ENCODE measurements at places on chromosomes 1 and 21. TPM values are rescaled to one million over a fixed set of nuclear protein-coding genes. Genes with fewer than 3 reads are reported as not detected.

- DNase-seq = no peak
Observed at GRCh38 chr1:81270051-81270450, 530.7 kb upstream of the ADGRL2 start.

- no peak for DNase-seq
Observed at GRCh38 chr1:71427066-71427465, 346.2 kb upstream of the ZRANB2 start.

GRCh38 chr1:229907884-229908638, 159.0 kb upstream of the GALNT2 start:
- no peak for DNase-seq

DNA sequence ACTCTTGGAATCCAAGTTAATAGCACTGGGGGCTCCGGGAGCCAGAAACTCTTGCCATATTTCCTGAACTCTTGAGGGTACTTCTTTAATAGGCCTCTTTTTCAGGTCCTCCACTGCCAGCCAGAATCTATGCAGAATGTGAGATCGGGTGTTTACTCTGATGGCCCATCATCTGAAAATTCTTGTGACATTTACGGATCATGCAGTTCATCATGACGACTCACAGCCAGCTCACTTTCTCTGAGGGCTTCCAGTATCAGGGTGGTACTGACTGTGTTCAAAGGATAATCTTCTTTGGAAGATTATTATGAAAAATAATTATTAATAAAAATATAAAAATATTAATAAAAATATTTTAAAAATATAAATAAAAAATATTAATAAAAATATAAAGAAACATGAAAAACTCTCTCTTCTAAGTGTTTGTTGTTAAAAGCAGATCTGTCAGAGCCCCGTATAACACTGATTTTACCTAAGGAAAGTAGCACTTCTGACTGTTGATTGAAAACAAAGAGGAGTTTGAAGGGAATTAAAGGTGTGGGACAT, 194.3 kb upstream of the GREM2 start:
- no peak for DNase-seq

DNA sequence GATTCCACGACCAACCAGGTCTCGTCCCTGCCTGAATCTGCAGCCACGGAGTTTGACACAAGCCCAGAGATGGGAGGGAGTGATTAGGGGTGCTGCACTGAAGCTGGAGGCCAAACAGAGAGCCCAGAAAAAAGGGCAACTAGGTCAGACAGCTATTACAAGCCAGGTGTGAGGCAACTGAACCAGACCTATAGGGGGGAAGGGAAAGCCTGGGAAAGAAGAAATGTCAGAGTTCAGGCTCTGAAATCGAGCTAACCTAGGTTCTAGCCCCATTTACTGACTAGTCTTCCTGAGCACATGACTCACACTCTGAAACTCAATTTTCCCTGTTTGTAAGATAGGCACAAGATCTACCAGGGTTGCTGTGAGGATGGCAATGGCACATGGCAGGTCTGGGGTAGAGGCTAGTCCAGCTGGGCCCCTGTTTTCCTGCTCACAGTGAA, 1.7 kb downstream of the DHCR24 start:
- DNase-seq = no peak

- DNase-seq = no peak
Observed at GRCh38 chr1:198333744-198334143, 176.9 kb downstream of the NEK7 start.

DNA sequence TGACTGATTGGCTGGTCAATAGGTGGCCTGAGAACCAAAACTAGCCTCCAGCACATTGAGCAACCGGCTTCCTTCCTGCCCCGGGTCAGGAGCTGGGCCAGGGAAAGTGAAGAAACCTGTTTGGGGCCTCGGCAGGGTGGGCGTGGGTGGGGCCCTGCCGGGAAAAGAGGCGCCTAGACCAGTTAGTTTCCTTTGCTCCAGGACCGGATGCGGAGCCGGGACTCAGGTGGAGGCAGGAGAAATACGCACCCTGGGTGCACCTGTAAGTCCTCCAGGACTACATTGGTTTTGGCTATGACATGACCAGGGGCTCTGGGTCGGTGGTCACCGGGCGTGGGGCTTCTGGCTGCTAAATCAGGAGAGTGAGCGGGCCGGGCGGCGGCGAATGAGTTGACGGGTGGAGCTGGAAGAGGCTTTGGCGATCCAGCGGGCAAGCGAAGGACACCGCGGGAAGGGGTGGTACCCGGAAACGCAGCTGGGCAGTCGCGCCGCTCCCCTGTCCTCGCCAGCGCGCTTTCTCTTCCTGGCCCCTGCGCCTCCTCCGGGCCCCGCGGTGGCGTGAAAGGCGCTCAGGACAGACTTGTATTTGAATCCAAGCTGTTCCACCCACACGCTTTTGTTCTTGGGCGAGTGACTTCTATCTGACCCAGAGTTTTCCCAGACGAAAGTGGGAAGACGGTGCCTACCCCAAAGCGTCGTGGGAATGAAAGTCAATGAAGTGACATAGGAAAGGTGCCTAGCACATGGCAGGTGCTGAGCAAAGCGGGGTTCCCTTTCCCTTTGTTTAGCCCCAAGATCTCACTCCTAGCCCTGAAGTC, 30.6 kb upstream of the JUN start:
- DNase-seq = peak; percentile 33

DNA sequence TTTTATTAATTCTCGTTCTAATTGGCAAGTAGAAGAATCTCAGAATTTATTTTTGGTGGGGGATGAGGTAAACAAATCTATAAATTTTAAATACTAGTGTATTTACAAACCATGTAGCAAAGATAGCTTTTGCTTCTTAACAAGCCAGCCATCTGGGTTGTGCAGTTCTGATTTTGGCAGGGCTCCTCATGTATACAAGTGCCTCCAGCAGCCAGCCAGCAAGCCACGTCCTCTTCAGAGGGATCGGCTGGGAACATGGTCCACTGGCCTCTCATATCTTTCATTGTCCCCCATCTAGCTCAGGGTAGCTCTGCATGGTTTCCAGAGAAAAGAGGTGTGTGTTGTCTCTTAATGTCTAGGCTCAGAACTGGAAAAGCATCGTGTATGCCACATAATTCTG, 659.1 kb downstream of the MRPL39 start:
- DNase-seq = no peak

- DNase-seq = no peak
Observed at GRCh38 chr1:51761351-51761750, 117.2 kb downstream of the NRDC start.

DNA sequence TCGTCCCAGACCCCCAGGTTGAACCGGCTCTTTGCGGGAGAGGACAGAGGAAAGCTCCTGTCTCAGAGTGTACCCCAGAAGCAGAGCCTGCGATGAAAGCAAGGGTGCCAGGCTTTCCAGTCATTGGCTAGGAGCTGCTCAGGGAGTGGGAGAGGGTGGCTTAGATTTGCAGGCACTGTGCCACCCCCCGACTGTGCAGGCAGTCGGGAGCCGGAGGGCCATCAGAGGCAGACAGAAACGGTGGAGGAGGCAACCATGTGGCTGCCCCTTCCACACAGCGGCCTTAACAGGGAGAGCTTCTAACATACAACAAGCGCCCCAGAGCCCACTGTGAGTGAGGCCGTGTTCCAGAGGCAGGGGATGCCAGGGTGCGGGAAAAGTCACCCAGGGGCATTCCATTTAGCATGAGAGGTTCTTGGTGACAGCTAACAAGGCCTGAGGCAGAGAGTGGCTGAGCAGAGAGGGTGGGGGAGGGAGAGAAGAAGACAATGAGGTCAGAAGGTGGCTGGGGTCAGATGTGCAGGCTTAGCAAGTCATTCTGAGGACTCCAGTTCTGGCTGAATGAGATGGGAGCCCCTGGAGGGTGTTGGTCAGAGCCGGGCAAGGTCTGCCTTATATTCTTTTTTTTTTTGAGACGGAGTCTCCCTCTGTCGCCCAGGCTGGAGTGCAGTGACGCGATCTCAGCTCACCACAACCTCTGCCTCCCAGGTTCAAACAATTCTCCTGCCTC, 9.5 kb upstream of the C1orf167 start:
- no peak for DNase-seq

DNA sequence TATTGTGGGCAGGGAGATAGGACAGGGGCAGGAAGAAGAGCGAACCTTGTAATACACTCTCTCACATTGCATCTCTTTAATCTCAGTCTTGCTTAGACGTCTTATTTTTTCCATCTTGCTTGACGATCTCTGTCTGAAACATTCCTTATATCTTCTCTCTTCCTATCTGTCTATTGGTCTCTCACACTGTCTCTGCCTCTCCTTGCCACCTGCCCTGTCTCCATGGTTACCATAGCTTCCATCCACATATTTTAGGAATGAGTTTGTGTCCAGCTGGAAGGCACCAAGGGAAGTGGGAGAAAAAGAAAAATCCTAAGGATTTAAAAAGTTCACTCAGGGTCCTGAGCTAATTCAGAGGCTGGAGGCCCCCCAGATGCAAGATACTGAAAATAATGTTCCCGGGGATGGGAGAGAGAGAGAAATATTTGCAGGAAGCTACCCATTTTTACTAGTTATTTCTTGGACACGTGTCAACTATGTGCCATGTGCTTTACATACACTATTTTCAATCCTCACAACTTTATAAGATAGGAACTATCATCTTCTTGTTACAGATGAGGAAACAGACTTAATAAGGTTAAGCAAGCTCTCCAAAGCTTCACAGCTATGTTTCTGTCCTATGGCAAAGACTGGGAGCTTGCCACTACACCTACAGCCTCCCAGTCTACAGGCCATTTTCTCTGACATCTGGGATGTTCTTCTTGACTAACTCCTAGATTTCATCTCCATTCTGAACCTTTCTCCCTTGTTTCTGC, 933 bp downstream of the ANKRD34A start:
- no peak for DNase-seq

GRCh38 chr1:159144571-159144970, 26.8 kb upstream of the CADM3 start:
- DNase-seq = no peak

GRCh38 chr1:12011998-12012397, 7.3 kb upstream of the MIIP start:
- DNase-seq = no peak

- no peak for DNase-seq
Observed at GRCh38 chr1:198108636-198109370, 48.0 kb upstream of the NEK7 start.

DNA sequence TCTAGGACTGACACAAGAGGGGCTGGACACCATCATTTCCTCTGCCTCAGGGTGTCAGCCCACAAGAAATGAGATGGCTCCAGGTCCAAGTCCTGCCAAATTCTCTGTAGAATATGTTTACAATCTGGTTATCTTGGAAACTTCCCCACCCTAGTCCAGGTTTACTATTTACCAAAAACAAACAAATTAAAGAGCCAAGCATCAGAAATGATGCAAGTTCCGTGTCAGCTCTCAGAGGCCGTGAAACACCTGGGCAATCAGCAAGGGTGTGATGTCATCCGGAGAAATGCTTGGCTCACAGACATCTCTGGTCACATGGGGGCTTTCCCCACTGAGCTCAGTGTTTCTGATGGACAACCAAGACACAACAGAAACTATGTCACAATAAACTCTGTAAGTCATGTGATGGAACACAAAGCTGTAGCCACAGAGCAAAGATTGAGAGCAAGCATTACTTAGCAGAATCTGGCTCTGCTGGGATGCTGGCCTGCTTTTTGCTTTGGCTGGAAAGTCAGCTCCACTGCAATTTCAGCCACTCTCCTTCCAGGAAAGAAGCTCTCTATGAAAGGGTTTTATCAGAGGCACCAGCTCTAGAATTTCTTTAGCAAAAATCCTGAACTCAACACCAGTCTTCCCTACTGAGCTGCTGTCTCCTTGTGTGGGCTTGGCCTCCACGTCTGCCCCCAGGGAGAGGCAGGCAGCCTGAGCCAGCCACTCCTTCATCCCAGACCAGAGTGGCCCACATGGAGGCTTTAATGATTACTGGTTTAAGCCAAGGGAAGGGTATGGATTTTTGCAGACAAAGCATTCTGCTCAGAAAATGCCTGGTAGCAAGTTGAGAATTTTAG, 55.9 kb downstream of the NENF start:
- no peak for DNase-seq

- no peak for DNase-seq
Observed at GRCh38 chr1:20575541-20576336, 13.2 kb upstream of the CDA start.

GRCh38 chr1:170682809-170683208, 18.9 kb downstream of the PRRX1 start:
- DNase-seq = no peak

DNA sequence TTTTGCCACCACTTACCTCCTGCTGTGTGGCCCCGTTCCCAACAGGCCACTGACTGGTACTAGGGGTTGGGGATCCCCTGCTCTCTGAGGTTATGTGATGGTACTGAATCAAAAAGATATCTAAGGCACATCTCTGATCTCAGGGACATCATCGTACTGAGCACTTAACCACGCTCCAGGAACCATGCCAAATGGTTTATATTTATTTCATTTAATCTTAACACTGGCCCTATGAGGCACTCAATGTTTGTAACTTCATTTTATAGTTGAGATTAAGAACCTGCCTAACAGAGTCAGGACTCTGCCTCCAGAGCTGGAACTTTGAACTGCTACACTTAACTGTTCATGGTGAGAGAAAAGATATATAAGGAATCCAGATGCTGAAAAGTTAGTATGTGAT, 98.0 kb upstream of the HP1BP3 start:
- DNase-seq = no peak

GRCh38 chr1:4022715-4023114, 122.6 kb upstream of the C1orf174 start:
- no peak for DNase-seq

The DR1 gene
- 53.8 TPM for polyA plus RNA-seq

The KRTAP22-1 gene
- polyA plus RNA-seq = not detected

The PRAMEF8 gene
- polyA plus RNA-seq = not detected

The VHLL gene
- not detected for polyA plus RNA-seq

The TCP10L gene
- 2.0 TPM for polyA plus RNA-seq

The CYYR1 gene
- 54.1 TPM for polyA plus RNA-seq

The TAF1A gene
- 17.3 TPM for polyA plus RNA-seq

All from left kidney (tissue), 8 donors.